ENCODE measurements at places on chromosomes 1 and 21.

DNA sequence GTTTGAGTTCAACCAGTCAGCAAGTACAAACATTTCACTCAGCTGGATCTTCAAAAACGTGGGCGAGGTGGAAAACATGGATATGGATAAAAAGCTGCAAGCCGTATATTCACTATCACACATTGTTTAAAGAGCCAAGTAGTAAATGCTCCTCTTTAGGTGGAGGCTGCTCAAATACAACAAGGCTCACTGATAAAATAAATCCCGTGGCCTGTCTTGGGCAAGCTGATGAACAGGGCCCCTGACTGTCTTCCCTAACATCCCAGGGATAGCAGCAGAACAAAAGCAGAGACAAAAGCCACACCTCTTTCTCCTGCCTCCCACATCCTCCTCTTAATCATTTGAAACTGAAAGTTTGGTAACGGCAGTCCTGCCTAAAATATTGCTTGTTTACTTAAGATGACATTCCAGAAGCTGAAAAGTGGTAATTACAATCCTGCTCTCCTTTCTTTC, 357.7 kb downstream of the TTLL7 start:
- DNase-seq, result peak; percentile 26

GRCh38 chr1:44624268-44624901, 49.9 kb downstream of the TMEM53 start:
- DNase-seq, result no peak

GRCh38 chr1:246667773-246668172, 56.4 kb upstream of the SCCPDH start:
- DNase-seq, result no peak

GRCh38 chr1:51313268-51313852, 17.0 kb downstream of the TTC39A start:
- no peak for DNase-seq

DNA sequence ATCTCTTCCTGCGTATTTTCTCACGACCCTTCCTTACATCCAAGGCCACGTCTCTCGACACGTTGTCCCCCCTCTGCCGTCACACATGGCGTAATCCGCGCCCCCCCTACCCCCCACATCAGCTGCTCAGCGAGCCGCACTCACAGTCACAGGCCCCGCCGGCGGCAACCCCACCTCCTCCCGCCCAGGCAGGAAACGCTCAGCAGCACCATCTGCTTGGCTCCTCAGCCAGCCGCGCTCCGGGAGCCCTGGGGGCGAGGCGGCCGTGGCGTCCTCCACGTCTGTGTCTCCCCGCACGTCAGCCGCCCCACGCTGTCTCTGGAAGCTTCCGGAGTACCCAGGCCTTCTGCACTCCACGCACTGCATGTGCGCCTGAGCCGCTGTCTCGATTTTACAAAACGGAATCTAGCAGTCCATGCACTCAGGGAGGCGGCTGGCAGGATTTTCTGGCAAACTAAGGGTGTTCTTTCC, 64.6 kb downstream of the SIK1 start:
- peak; percentile 77 for DNase-seq

DNA sequence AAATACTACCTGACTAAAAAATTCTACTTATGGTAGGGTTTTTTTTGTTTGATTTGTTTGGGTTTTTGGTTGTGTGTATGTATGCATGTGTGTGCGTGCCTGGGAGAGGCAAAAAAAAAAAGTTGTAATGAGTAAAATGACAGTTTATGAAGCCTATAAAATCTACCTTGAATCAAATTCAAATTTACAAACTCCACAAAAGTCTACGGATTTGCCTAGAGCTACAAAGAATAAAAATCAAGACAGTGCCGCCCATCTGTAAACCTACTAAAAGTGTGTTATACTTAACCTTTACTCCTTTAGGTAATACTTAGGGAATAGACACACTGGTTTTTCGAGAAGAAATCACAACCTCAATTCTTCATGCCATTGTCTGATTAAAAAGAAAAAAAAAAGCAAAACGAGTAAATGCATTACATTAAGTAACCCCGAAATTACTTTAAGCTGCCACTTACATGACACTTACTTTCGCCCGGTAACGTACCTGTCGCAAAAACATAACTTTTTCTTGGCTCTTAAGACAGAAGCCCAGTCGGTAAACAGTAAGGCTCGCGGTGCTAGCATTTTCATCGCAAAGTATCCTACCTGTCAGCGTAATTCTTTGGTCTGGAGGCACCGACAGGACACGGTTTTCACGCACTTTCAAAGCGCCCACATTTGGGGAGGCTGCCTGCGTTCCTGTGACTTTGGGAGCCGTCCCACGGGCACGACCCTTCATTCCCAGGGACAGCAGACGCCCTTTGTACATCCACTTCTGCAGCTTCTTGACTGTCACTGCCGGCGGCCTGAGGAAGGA, 951 bp downstream of the SYDE2 start:
- DNase-seq, result no peak

DNA sequence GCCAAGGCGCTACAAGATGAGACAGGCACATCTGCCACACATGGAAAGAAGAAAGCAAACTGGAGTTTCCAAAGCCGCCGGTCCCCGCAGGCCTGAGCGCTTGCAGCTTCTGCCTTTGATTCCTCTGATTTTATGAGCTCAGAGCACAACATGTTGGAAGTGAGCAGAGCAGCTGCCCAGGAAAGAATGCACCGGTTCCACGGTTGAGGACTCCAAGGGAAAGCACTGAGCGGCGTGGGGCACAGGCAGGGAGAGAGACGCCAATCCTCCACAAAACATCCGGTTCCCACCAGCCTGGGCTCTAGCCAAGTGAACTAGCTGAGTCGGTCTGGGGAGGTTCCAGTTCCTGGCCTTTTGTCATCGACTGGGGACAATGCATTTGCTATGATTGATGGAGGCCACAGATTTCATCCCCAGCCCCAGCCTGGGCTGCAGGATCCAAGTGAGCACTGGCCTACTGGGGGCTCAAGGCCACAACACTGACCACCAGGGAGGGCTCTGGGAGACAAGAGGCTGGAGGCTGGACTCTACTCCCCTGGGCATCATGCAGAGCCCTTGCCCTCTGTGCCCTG, 253.1 kb upstream of the IRF2BP2 start:
- DNase-seq, result peak; percentile 69

DNA sequence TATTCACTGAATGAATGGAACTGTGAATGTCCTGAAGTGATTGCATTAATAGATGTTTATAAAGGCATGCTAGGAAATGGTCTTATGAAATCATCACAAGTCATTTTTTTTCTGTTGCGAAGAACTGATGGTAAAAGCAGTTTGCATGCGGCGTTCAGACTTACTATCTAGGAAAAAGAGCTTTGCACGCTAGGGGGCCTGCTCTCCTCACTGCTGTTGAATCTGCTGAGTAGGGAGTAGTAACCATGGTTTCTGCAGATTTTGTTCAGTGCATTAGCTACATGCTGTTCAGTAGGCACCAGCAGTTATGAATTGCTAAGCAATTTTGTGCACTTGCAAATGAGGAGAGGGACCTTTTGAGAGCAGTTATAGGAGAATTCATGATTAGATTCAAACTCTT, 57.9 kb downstream of the CENPF start:
- peak; percentile 81 for DNase-seq

GRCh38 chr1:15941899-15942660, 33.8 kb downstream of the ZBTB17 start:
- no peak for DNase-seq

GRCh38 chr1:235022341-235022980, 106.2 kb downstream of the TOMM20 start:
- DNase-seq, result no peak

DNA sequence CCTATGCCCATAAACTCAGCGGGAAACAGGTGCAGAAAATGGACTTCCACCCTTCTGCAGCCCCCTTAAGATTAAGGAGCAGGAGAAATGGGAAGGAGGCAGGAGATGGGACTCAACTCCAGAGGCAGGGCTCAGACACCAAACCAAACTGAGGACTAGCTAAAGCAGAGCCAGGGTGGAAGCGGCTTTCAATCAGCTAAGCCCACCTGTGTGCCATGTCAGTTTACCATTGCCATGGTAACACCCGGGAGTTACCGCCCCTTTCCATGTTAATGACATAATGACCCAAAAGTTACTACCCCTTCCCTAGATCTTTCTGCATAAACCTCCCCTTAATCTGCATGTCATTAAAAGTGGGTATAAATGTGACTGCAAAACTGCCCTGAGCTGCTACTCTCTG, 653.5 kb downstream of the PTPRU start:
- DNase-seq, result no peak

DNA sequence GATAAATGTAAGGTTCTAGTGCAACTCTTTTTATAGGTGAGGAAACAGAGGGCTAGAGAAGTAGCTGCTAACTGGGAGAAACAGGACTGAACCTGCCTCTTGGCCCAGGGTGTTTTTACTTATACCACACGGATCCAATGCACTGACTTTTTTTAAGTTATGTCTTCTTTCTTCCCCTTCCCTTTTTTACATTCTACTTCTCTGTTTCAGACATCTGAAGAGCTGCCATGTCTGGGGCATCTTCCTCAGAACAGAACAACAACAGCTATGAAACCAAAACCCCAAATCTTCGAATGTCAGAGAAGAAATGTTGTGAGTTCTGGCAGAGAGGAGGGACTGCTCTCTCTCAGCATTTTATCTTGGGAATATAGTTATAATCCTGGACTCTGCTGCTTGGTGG, 1.4 kb downstream of the PFKFB2 start:
- no peak for DNase-seq

GRCh38 chr1:36166938-36167905, 11.3 kb downstream of the MAP7D1 start:
- peak; percentile 84 for DNase-seq

- no peak for DNase-seq
Measured at GRCh38 chr1:230883967-230884366, 15.6 kb upstream of the C1orf198 start.

DNA sequence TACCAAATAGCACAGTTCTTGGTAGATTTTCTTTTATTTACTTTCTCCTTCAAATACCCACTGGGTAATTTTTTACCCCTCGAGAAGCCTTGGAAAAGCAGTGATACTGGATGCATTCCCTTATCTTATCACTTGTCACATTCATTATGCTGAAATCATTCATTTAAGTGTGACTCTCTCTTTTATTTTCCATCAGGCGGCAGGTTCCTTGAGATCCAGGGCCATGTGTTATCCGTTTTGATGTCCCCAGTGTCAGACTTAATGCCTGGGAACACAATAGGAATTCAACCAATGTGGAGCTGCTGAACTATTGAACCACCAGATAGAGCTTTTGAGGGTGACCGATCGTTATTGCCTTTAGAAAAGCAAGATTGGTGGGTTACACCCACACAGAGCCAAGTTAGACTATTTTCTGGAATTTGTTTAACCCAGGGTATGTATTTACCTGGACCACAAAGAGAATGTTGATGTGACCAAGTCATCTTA, 51.5 kb upstream of the ATP5PO start:
- DNase-seq, result no peak

DNA sequence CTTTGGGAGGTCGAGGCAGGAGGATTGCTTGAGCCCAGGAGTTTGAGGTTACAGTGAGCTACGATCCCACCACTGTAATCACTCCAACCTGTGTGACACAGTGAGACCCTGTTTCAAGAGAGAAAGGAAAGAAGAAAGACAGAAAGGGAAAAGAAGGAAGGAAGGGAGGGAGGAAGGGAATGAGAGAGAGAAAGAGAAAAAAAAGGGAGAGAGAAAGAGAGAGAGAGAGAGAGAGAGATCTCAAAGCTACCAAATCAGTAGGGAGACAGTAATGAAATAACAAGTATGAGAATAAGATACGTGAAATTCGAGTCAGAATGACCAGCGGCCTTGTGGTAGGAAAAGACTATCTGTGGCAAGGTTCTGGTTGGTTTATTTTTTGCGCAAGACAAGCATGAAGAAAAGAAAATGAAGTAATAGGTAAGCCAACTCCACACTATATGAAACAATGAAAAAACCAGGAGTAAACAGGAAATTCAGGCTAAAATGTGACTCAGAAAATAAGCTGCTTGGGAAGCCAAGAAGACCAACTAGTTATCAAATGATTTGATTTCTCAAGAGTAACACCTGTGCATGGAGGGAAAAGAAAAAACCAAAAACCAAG, 8.9 kb downstream of the MTF1 start:
- DNase-seq, result no peak

- DNase-seq, result no peak
Measured at GRCh38 chr1:174068000-174068399, 45.8 kb upstream of the RC3H1 start.

DNA sequence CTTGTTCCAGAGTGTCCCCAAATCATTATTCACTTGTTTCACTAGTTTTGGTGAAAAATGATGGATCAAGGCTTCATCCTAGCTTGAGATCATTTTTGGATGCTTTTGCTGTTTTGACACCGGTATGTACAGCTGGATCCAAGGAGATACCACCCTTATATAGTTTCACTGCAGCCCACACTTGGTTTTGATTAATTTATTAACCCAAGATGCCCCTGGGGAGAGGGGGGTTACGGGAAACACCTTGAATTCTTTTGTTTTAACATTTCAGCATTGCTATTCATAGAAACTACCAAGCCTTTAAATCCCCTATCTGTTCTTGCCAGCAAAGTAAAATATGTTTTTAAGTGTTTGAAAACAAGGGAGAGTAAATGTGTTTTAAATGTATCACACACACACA, 457.7 kb upstream of the RUNX1 start:
- no peak for DNase-seq

DNA sequence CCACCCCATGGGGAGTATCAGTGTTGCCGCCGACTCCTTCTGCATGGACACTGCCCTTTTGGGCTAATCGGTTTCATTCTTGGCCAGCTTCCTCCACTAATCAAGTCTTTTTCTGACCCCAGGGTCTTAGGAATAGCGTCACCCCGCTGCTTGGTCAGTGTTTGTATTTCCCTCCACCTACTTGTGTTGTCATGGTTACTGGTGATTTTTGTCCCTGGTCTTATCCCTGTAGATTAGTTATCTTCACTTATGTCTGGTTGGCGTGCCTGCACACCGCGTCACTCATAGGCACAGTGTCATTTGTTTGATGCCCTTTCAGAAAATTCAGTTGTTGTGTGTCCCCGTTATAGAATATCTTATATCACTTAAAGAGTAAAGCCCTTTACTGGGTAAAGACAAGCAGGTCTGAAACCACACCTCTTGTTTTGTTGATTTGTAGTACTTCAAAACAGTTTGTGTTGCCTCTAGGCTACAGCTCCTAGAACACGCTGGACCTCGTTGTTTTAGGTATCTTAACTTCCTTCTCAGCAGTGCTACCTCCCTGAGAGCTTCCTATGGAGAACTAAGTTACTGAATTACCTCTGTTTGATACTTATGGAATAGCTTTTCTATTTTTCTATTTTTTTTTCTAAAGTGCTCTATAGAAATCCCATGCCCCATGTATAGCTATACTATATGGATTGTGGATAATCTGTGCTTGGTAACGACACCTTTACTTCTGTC, 868 bp downstream of the PPP1R12B start:
- peak; percentile 39 for DNase-seq

GRCh38 chr1:58583496-58583895, 6.4 kb upstream of the TACSTD2 start:
- DNase-seq, result peak; percentile 36
